ENCODE measurements at places on chromosomes 7 and 10.

DNA sequence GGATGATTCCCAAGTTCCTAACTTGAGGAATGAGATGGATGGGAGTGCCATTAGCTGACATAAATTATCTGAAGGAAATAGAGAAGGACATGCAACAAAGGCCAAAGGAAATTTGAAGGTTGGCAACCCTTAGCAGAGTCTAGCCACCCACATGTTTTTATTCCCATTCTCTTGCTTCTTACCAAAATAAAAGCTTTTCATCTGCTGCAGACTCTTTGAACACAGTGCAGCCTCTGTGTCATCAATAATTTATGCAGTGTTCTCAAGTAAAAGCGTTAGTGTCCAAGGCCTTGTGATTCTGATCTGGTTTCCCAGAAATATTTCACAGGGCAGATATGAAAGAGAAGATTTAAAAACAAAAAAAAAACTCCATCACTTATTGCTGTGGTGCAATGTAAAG is 98.5 kb downstream of the ST7 start:
- no peak for DNase-seq

DNA sequence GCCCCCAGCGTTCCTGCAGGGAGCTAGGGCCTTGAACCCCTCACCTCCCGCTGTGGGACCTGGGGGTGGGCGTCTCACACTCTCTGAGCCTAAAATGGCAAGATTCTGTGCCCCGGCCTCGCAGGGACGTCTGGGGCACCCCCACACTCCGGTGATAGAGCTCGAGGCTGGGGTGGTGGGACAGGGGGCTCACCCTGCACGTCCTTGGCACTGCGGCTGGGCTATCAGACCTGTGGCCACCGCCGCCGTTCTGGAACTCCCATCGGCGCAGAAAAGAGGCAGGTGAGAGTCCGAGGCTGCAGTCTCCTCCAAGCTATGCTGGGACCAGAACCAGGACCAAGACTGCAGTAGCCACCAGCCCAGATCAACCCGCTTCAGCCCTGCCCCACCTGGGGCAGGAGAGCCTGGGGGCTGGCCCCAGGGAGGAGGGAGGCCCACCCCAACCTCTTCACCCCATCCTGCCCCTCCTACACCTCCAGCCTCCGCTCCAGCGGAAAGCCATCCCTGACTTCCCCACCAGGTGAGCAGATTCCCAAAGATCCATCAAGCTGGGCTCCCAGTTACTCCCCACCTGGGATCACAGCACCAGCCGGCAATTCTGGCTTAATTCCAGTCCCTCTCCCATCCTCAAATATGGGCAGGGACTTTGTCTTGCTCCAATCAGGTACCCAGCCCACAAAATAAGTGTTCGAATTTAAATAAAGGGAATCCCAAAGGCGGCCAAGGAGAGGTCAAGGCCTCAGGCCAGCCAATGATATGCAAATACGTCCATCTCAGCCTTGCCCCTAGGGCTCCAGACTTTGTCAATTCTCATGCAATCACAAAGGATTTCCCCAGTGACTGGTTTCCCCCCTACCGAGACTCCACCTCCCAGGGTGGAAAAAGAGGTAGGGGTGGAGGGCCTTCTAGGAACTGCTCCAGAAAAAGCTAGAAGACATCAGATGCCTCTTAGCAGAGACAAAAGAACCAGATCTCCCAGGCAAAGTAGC is 16.4 kb downstream of the TNRC18 start:
- DNase-seq: no peak

DNA sequence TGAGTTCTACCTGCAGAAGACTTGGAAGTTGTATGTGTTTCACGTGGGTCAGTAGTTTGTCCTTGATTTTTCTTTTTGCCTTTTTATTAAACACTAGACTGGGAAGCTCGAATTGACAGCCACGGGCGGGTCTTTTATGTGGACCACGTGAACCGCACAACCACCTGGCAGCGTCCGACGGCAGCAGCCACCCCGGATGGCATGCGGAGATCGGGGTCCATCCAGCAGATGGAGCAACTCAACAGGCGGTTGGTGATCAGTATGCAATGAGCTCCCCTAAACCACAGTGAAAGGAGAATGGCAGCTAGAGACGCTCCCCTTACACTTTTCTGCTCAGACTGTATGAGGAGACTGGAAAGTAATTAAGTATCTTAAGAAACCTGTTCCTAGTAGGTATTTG is 126.7 kb upstream of the STK17A start:
- DNase-seq: no peak

- DNase-seq: no peak
These were observed 22.5 kb downstream of the TSPAN13 start for GRCh38 chr7:16776053-16776452.

- no peak for DNase-seq
These were observed 110.8 kb downstream of the ARHGAP22 start for GRCh38 chr10:48494073-48494472.

GRCh38 chr10:33067481-33067880 is 109.5 kb upstream of the ITGB1 start:
- no peak for DNase-seq
